ENCODE measurements at places on chromosomes 16 and 17.
A peak's percentile ranks its signal among the peaks of the same experiment; 100 is the strongest.

DNA sequence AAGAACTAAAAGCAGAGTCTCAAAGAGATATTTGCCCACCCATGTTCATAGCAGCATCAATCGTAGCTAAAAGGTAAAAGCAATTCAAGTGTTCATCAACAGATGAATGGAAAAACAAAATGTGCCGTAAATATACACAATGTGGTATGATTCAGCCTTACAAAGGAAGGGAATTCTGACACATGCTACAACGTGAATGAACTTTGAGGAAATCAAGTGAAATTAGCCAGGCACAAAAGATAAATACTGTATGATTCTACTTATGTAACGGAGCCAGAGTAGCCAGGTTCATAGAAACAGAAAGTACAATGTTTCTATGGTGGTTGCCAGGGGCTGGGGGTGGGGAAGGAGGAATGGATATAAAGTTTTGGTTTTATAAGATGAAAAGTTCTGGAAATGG is 57.8 kb upstream of the IL34 start:
- no peak for DNase-seq

GRCh38 chr16:49461517-49461951 is 87.9 kb downstream of the C16orf78 start:
- DNase-seq, result no peak

DNA sequence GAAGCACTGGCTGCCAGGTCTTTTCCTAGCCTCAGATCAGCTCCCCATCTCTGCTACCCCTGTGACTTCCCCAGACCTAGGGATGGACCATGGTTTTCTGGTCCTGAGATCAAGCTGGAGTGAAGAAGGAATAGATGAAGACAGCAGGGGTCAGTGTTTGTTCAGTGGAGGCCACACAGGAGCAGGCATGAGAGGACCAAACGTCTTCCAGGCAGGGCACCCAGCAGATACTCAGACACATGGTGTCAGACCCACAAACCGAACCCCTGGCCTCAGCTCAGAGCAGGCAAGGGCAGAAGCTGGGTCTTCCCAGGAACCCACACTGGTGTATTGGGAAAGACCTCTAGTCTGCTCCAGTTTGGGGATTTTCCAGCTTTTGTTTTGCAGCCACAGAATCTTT is 189.7 kb downstream of the IRX5 start:
- DNase-seq, result no peak

- no peak for DNase-seq
Measured at GRCh38 chr16:194516-194915, 14.3 kb downstream of the HBQ1 start.

DNA sequence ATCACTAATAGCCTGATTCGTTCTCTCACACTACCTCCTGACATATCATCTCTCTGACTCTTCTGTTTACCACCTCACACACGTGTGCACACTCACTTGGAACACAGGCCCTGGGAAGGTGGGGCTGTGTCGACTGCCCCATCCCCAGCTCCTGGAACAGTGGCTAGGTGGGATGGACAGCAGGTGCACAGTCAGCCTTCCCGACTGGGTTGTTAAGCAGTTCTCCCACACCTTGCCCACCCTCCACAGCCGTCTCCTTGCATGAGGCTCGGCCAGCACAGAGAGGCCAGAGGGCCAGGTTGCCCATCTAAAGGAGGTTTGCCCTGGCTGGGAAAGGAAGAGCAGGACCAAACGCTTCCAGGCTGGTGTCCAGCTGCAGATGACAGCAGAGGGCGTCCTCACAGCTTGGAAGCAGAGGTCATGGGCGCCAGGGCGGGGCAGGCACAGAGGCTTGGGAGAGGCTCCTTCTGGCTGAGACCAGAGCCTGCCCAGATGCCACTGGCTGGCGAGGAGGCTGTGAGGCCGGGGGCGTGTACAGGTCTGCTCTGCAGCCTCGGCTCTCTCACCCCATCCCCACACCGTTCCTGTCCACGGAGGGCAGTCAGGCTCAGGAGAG is 92.8 kb downstream of the AMFR start:
- no peak for DNase-seq

- DNase-seq, result no peak
Measured at GRCh38 chr16:30585022-30585399, 486 bp downstream of the ZNF785 start.

DNA sequence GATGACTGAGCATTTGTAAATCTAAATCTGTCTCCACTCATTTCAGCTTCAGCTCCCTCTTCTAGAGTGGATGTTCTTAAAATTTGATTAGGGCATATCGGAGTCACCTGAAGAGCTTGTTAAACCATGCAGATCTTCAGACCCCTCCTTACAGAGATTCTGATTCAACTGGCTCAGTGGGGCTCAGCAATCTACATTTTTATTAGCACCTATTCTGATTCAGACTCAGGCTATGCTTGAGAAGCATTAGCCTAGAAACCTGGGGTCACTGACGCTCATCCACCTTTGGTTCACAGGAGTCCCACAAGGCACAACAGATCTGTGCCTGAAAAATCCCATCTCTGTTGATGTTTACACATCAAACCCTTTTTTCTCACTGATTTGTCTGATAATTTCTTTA is 365.6 kb downstream of the GRIN2A start:
- no peak for DNase-seq

DNA sequence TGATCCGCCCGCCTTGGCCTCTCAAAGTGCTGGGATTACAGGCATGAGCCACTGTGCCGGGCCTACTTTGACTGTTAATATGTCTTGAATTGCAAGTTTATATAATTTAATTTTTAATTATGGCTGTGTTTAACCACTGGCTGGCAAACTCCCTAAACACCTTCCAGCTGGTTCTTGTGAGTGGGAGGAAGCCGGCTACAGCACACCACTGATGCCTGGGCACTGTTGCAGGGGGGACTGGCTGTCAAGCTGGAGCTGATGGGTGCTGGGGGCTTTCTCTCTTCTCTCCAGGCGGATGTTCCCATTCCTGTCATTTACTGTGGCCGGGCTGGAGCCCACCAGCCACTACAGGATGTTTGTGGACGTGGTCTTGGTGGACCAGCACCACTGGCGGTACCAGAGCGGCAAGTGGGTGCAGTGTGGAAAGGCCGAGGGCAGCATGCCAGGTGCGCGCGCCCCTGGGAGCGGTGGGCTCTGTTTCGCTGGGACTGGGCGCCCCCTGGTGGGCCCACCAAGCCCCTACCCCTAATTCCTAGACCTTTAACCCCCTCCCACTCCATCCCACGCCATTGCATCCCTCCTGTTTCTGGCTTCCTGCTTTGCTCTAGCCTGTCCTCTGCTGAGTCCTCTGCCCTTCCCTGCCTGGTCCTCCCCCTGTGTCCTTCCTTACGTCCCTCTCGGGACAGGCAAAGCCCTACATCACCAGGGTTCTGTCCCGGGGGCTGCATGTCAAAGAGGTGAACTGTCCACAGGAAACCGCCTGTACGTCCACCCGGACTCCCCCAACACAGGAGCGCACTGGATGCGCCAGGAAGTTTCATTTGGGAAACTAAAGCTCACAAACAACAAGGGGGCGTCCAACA is 9.5 kb downstream of the TBX21 start:
- peak; percentile 54 for DNase-seq

DNA sequence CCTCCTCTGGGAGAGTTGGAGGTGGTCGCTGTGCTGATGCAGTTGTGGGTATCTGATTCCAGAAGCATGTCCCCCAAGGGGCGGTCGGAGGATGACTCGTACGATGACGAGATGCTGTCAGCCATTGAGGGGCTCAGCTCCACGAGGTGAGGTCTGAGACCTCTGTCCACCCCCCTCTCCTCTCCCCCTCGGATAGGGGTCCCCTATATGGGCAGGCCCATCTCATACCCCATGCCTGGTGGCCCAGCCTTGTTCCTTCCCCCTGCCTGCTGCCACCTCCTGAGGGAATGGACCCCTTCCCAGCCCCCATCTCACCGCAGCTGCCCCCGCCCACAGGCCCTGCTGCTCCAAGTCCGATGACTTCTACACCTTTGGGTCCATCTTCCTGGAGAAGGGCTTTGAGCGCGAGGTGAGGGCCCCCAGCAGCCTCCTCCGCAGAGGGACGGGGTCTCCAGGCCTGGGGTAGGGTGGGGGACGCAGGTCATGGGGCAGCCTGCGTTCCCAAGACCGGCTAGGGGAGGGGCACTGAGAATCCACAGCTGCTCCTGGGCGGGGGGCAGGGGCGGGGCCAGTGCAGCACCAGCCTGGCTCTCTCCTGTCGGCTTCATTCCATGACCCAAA is 39.2 kb downstream of the ADCY7 start:
- DNase-seq, result no peak

- peak; percentile 30 for DNase-seq
Measured at GRCh38 chr17:81890447-81891302, 711 bp downstream of the ALYREF start.

DNA sequence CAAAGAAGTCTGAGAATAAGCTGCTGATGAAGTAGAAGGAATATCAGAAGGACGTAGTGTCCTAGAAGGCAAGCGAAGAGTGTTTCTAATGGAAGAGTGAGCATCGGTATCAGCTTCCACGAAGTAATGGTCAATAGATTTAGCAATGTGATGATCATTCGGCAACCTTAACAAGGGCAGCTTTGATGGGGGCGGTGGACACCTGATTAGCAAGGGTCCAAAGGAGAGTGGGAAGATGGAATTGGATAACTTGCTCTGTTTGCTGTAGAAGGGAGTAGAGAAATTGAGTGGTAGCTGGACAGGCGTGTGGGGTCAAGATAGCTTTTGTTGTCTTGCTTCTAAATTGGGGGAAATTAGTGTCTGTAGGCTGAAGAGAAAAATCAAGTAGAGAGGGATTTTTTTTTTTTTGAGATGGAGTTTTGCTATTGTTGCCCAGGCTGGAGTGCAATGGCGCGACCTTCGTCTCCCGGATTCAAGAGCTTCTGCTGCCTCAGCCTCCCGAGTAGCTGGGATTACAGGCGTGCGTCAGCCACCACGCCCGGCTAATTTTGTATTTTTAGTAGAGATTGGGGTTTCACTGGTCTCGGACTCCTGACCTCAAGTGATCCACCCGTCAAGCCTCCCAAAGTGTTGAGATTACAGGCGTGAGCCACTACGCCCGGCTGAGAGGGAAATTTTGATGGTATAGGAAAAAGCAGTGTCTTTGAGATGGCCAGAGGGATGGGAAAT is 13.9 kb upstream of the HES7 start:
- DNase-seq, result peak; percentile 15

GRCh38 chr16:30997725-30998711 is 12.4 kb downstream of the STX1B start:
- DNase-seq, result no peak

DNA sequence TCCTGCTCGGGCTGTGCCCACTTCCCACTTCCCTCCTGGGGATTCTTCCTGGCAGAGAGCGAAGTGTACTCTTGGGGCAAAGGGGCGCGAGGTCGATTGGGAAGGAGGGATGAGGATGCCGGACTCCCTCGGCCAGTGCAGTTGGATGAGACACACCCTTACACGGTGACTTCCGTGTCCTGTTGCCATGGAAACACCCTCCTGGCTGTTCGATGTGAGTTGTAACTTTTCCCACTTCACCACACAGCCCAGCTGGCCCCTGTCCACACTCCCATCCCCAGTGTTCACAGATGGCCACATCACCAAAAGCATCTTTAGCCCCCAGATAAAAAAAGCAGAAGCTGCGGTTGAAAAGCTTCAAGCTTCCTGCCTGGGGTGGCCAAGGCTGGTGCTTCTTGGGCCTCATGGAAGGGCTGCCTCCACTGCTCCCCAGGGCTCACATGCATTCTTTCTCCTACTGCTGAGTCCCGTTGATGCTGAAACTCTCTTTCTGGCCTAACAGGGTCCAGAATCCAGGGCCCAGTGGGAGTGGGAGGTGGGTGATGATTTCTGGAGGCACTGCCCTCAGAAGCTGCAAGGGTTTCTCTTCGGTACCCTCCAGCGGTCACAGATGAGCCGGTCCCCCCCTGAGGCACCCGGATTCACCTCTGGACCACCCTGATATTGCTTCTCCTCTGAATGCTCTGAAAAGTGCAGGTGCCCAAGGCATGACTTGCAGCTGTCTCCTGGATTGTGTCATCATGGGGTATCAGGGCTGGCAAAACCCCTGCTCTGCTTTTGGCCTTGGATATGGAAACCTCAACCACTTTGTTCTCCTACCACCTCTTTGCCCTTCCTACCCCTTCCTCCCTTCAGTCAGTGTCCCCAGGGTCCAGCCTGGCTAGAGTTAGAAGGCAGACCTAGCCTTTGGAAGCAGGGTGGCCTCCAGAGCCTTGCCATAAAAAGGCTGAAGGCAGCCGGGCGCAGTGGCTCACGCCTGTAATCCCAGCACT is 2.2 kb upstream of the TRAF4 start:
- DNase-seq, result no peak

- DNase-seq, result peak; percentile 34
Measured at GRCh38 chr17:75240394-75241142, 20.8 kb downstream of the GGA3 start.

- DNase-seq, result no peak
Measured at GRCh38 chr17:78441271-78441971, 63.0 kb downstream of the PGS1 start.

DNA sequence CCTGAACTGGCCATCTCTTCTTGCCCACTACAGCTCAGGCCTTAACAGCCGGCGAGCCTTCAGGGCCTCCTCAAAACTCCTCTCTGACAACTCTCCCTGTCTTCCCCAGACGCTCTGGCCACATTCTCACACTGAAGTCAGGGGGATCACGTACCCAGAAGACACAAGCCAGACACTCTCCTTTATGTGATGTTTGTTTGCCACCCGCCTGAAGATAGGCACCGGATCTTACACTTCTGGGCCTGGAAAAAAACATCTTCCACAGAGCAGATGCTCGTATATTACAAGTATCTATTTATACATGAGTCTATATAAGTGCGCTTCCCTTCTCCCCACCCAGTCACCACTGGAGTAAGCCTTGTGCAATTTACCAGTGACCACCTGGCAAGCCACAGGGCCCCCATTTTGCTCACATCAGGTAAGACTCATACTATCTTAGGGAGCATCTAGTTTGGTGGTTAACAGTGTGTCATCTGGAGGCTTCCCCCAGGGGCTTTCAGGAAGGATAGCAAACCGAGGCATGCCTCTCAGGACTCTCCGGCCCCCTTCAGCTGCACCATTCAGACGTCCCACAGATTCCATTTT is 349.4 kb downstream of the SOX9 start:
- DNase-seq, result no peak

- no peak for DNase-seq
Measured at GRCh38 chr16:76696876-76697275, 419.7 kb downstream of the CNTNAP4 start.

DNA sequence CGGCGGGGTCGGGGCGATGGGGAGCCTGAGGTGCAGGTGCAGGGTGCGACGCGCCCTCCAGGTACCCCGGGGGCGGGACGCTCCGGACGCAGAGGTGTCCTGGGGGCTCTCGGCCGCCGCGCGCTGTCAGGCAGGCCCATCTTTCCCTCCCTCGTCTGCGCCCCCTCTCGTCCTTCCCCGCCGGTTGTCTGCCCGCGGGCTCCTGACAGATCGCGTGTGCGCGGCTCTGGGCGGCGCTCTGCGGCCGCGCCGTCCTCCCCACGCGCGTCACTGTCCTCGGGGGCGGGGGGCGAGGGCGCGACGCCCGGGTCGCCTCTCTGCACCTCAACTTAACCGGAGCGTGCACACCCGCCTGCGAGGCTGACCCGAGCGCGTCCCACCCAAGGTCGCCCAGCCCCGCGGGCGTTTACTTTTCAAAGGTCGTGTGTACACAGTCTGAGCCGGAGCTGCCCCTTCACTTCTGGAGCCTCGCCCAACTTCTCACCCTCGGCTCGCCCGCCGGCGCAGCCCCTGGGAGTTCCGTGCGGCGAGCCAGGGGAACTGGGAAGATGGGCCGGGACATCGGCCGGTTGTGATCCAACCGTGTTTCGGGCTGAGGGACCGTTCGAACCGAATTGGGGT is 512 bp downstream of the AKAP1 start:
- DNase-seq, result peak; percentile 63

All from CD4-positive, alpha-beta T cell treated with Interleukin-10 for 1 hour (primary cell).